ENCODE measurements at places on chromosomes 7 and 10.

GRCh38 chr10:119535837-119536507 is 6.5 kb downstream of the RGS10 start:
- peak; percentile 30 for DNase-seq

GRCh38 chr10:49834976-49835375 is 72.9 kb upstream of the OGDHL start:
- no peak for DNase-seq

GRCh38 chr7:131547589-131547988 is 8.8 kb downstream of the PODXL start:
- DNase-seq: no peak

GRCh38 chr7:18978108-18978495 is 139.3 kb downstream of the TWIST1 start:
- no peak for DNase-seq

GRCh38 chr7:112162784-112163506 is 43.3 kb downstream of the DOCK4 start:
- DNase-seq: no peak

DNA sequence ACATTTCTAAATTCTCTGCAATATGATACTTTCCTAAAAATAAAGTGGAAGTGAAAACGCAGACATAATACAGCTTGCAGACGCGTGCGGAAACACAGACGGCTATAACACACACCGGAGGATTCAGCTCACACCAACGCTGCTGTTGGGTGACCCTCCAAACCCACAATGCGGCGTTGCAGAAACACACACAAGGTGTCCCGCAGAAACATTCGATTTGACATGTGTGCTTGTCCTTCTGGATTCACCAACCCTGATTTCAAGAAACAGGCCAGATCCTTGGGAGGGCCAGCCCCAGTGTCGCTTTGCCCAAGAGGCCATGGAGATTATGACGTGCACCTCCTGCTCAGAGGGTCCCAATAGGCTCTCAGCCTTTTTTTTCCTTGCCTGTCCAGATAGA is 136.7 kb upstream of the TCERG1L start:
- no peak for DNase-seq

DNA sequence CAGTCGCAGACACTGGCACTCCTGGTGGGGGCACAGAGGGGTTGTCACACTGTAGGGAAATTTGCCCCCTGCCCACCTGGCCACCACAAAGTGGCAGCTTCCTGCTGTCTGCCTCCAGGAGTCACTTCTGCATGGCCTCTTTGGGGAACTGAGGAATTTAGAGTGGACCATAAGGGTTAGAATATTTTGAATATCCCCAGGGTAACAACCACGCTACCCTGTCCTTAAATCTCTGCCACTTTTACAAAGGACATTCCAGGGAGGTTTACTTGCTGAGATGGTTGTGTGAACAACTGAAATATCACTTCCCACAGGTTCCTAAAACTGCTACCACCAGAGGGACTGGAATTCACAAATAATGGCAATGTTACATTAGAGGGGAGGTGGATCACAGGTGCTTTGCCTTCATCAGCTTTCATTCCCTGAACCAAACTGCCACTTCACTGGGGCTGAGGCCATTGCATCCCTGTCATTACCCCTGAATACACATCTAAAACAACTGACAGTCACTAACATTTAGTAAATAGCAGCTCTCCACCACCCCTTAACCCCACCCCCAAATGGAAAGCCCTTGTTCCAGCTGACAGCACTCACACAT is 88.1 kb upstream of the IFRD1 start:
- no peak for DNase-seq

- DNase-seq: no peak
These were observed 612.9 kb downstream of the DNAJB6 start for GRCh38 chr7:157949711-157950110.

DNA sequence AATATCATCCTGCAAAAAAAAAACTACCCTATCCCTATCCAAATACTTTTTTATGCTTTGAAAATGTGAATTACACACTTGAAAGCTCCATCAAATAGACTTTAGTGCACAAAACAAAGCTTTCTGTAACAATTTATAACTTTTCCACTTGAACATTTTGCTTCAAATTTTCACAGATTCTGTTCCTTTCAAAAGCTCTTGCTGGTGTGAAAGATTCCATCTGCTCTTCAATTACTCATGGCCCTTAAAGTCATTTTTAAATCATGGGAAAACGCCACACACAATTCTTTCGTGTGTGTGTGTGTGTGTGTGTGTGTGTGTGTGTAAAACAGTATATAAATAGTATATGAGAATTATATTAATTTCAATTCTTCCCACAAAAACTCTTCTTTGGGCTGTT is 167.5 kb downstream of the PRPF18 start:
- DNase-seq: no peak

DNA sequence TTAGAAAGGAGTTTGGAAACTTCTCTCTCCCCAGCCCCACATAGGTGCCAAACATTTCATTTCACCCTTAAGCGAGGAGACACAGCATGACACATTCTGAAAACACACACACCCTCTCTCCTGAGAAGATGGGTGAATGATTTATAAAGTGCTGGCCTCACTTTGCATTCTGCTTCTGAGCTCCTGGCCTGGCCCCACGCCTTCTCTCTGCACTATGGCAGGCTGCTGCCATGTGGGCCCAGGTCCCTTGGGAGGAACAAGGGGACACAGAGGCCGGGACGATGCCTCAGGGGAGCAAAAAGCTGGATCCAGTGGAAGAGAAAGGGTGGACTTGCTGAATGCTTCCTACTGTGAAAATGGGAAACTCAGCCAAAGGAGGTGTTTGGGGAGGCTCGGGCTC is 56.0 kb downstream of the CPXM2 start:
- DNase-seq: no peak

Data from CD8-positive, alpha-beta memory T cell (primary cell).